ENCODE measurements at places on chromosomes 3 and 15. TPM values are rescaled to one million over a fixed set of nuclear protein-coding genes. Genes with fewer than 3 reads are reported as not detected.

GRCh38 chr3:81716870-81717509, 44.5 kb downstream of the GBE1 start:
- no peak for DNase-seq
- H3K4me1 ChIP-seq: no peaks in the 10 kb centered on the region
- no peaks in the 10 kb centered on the region for H3K36me3 ChIP-seq
- no peak overlapping the region for H3K27ac ChIP-seq
- H3K27me3 ChIP-seq: no peaks in the 10 kb centered on the region
- H3K4me3 ChIP-seq: no peak overlapping the region

DNA sequence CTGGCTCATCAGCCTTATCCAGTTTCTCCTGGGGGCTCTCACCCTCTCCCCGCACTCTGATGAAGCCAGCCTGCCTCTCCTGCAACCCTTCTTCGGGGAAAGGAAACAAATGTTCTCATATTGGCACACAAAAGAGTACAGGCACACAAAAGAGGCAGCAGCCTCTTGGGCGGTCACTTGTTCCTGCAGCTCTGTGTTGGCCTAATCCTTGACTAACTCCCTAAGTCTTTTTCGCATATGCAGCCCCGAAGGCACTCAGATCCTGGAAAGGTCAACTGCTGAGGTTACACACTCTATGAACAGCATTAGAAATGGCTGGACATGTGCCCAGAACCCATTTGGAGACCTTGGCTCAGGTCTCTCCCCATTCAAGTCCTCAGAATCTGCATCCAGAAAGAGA, 7.4 kb upstream of the CAMP start:
- DNase-seq: peak; percentile 58
- no peaks in the 10 kb centered on the region for H3K27me3 ChIP-seq
- no peaks in the 10 kb centered on the region for H3K4me1 ChIP-seq
- H3K36me3 ChIP-seq: no peaks in the 10 kb centered on the region

DNA sequence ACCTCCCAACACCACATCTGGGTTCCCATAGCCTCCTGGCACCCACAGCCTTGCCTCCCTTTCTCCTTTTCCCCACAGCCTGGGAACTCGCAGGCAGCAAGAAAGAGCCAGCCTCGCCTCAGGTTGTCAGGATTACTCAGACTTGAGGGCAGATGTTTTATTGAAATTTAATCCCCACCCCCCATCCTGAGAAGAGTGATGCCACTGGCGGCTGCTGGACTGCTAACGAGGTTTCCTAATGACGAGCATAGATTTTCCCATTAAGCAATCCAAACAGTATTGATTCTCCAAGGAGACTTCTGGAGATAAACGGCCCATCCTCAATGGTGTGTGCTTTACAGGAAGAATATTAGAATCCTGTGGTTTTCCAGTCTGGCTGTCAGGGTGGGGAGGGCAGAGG, 13.7 kb downstream of the SHF start:
- H3K4me3 ChIP-seq: no peak overlapping the region
- no peaks in the 10 kb centered on the region for H3K4me1 ChIP-seq
- no peak for DNase-seq

DNA sequence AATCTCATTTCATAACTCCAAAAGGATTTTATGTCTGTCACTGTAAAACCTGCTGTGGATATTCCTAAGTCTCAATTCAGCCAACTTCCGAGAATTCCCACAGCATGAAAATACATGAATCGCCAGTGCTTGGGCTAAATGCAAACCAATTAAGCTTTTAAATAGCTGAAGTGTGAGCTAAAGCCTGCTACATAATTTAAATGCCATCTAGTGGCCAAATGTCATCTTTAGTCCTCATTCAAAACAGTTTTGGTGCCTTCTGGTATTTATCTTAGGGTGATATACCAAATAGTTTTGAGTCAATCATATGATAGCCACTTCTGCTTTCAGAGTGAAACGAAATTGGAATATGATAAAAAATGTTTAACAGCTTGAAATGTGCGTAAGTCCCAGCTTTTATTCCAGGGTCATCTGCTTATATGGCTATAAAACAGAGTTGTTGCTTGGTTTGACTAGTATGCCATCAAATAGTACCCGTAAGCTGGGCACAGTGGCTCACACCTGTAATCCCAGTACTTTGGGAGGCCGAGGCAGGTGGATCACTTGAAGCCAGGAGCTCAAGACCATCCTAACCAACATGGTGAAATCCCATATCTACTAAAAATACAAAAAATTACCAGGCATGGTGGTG, 41.8 kb upstream of the CCNL1 start:
- H3K4me3 ChIP-seq: no peak overlapping the region
- no peak for DNase-seq
- no peaks in the 10 kb centered on the region for H3K4me1 ChIP-seq
- no peak overlapping the region for H3K27ac ChIP-seq

Gene CDHR4
- 1.6 TPM for total RNA-seq

Gene TUSC7
- total RNA-seq: not detected

Gene HHATL
- total RNA-seq: not detected

Measured in uterus (tissue), 4 donors.